NCI-H510A (cell line): ENCODE measurements at places on chromosomes 6 and 20.

- DNase-seq: peak; percentile 18
Measured at GRCh38 chr6:42210551-42210950, 7.1 kb downstream of the MRPS10 start.

GRCh38 chr20:12466915-12467314 lies 541.9 kb upstream of the SPTLC3 start:
- DNase-seq: no peak

- DNase-seq: no peak
Measured at GRCh38 chr6:166032366-166033200, 135.1 kb downstream of the TBXT start.

DNA sequence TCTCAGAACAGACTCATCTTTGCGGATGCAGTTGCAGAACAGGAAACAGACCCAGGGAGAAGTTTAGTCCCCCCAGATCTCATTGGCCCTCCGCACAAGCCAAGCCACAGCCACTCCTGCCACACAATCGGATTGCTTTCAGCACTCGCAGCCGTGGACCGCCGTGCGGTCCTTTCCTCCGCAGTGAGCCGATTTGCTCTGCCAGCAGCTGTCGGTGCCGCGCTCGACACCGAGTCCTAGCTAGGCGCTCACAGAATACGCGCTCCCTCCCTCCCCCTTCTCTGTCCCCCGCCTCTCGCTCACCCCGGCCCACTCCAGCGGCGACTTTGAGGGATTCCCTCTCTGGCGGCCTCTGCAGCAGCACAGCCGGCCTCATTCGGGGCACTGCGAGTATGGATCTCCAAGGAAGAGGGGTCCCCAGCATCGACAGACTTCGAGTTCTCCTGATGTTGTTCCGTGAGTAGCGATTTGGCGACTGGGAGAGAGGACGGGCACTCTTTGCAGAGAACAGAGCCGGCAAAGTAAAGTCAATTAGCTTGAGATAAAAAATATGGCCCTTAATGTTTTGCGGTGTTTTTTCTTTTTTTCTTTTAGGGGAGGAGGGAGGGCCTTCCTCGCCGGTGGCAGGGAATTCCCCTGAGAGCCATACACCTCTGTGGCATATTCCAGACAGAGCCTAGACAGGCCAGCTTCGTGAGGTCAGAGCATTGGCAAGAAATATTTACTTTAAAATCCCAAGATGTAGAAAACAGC lies at the start of gene LAMP5:
Gene LAMP5, plus strand, starts transcription at position 130 of the 753 bp plus-strand sequence. Its CDS starts 263 bp downstream, at position 393.
- peak; percentile 39 for DNase-seq

- DNase-seq: no peak
Measured at GRCh38 chr6:131950767-131951575, at the start of gene CCN2. Gene CCN2 (minus strand): TSS chr6:131951372. CDS start chr6:131951172, 200 bp downstream.

- DNase-seq: no peak
Measured at GRCh38 chr6:70389261-70389660, 24.0 kb upstream of the FAM135A start.

- no peak for DNase-seq
Measured at GRCh38 chr6:71103130-71103529, 146.3 kb upstream of the B3GAT2 start.

- DNase-seq: no peak
Measured at GRCh38 chr20:23289724-23290395, 60.7 kb upstream of the NXT1 start.

DNA sequence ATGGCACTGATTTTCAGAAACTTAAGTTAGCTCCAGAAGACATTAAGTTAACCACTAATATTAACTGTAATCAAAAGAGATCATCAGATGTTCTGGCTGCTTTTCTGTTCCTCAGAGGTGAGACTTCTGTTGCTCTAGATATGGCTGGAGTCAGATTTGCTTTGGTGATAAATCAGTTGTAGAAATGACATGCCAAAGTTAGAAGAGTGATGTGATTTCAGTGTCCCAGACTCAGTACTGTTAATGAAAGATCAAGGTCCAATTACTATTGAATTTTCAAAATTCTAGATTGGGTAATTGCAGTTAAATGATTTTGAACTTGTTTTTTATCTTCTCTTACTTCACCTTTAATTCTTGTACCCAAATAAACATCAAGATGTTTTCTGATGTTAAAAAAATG lies 402.4 kb upstream of the SYNCRIP start:
- DNase-seq: no peak

GRCh38 chr6:154792761-154793160 lies 59.5 kb downstream of the SCAF8 start:
- DNase-seq: no peak

- DNase-seq: no peak
Measured at GRCh38 chr6:113190170-113190569, 667.0 kb upstream of the MARCKS start.

GRCh38 chr20:62266851-62267250 lies 28.5 kb downstream of the OSBPL2 start:
- no peak for DNase-seq

- DNase-seq: no peak
Measured at GRCh38 chr6:80316686-80317231, 210.3 kb downstream of the BCKDHB start.

DNA sequence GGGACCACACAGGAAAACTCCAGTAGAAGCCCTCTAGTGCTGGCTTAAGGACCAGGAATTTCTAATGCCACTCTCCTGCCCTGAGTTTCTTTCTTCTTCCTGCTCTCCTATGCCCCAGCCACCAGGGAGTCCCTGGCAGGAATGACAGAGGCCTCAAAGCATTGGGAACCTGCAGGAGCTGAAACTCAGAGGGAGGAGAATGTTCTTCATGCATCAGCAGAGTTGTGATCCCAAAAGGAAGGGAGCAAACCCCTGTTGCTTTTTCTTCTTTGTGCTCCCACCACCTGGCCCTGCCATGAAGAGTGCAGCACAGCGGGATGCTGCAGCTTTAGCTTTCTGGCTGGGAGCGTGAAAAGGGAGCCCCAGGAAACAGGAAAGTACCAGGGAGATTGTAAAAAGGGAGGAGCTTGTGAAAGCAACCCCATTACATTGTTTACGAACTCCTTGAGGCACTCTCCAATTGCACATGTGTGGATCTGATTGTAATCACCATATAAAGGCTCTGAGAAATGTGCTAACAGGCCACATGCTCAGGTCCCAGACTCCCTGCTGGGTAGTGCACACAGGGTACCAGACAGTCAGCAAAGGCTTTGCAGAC lies 34.7 kb upstream of the FKBP1A start:
- peak; percentile 95 for DNase-seq

GRCh38 chr20:45047581-45048119 lies 53.3 kb downstream of the KCNS1 start:
- DNase-seq: no peak
